ENCODE measurements at places on chromosomes 5 and 9.

DNA sequence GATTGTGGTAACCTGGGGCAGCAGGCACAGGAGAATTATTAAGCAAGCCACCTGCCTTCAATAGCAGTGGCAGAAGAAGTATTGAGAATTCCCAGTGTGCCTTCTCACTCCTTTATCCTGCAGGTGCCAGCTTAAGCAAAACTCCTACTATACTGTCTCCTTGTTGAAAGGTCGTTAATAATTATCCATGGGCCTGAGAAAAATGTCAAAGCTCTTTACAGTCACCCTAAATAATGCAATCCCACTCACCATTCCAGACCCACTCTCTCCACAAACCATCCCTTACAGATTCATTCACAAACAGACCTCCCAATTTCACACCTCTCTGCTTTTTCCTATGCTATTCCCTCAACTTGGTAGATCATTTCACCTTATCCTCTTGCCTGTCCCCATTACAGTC, 161.5 kb upstream of the TRIM32 start:
- DNase-seq = no peak

DNA sequence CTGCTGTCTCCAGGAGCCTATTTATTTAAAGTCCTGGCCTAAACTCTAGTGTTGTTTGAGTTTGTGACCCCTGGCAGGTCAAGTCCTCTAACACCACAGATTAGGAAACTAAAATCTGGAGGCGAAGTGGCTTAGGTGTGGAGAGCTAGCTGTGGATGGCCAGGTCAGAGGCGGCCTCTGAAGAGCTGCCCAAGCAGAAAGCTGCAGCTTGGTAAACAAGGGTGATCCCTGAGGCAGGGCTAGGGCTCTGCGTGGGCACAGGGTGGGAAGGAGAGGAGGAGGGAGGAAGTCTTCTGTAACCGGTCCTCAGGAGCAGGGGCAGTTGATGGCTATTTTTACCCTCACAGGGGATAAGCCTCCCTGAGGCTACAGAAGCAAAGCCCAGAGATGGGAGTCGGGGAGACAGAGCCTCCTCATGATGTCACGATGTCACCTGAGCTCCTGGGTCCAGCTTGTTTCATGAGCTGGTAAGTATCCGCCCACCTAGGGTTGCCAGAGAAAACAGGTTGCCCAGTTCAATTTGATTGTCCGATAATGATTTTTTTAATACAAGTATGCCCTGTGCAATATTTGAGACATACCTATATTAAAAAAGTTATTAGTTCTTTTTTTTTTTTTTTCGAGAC, 25.9 kb upstream of the BOD1 start:
- no peak for DNase-seq

- DNase-seq = no peak
Measured at GRCh38 chr5:177462021-177462670, 11.3 kb downstream of the DBN1 start.

DNA sequence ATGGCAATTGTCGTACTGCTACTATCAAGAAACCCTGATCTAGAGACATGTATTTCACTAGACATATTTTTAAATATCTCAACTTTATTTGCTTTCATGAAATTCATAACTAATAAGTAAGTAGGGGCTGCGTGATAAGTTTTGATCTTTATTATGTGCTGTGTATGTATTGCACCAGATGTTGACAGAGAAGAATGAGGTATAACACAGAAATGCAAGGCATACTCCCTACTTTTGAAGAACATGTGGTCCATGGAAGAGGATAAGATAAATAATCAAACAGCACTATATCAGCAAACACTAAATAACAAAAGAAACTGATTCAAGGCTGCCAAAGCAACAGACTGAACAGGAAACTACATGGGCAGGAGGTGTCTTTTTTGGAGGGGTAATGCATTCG, 60.9 kb downstream of the FREM1 start:
- DNase-seq = no peak

GRCh38 chr9:110105107-110105506, 102.9 kb downstream of the C9orf152 start:
- no peak for DNase-seq

DNA sequence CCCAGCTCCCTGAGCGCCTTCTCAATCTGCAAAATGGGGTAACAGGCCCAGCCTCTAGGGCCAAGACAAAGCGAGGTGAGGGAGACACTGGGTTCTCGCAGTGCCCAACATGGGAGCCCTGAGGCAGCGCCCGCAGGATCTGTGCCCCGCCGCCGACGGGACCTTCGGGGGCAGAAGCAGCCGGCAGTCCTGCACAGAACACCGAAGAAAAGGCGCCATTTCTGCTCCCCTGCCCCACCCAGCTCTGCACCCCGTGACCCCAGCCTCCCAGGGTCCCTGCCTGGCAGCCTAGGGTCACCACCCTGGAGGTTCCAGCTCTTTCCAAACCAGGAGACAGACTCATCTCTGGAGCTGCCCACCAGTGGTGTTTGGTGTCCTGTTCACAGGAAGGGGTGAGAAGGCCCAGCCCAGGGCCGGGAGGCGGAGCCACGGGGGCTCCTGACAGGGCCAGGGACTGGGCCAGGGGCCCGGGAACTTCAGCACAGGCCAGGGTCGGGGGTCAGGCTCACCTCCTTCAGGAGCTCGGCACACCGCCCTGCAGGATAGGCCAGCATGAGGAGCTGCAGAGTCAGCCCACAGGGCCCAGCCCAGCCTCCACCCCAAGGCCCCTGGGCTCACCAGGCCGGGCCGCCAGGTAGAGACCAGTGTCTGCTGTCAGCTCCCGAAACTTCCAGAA, 3.3 kb downstream of the LCN8 start:
- no peak for DNase-seq

DNA sequence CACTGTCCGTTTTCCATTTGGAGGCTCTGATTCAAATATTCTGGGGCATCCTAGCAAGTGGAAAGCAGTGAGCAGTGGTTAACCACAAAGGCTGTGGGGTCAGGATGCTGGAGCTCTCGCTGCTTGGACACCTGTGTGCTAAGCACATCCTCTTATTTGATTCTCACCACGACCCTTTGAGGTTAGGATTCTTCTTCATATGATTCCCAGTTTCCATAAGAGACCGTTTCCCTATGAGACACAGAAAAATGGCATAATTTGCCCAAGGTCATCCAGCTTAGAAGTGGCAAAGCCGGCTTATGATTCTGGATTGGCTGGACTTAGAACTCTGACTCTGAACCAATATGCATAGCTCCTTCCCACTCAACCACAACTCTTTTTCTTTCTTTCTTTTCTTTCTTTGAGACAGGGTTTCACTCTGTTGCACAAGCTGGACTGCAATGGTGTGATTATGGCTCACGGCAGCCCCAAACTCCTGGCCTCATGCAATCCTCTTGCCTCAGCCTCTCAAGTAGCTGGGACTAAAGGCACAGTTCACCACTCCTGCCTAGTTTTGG, 207.7 kb downstream of the TTLL11 start:
- DNase-seq = peak; percentile 77

GRCh38 chr9:91785447-91785842, 164.6 kb downstream of the ROR2 start:
- DNase-seq = no peak

GRCh38 chr9:18542837-18543405, 69.0 kb downstream of the ADAMTSL1 start:
- no peak for DNase-seq

Measured in astrocyte of the cerebellum (primary cell).